ENCODE measurements at places on chromosomes 1 and 21.

GRCh38 chr1:167722870-167723251, 1.1 kb downstream of the MPZL1 start:
- DNase-seq, result no peak

DNA sequence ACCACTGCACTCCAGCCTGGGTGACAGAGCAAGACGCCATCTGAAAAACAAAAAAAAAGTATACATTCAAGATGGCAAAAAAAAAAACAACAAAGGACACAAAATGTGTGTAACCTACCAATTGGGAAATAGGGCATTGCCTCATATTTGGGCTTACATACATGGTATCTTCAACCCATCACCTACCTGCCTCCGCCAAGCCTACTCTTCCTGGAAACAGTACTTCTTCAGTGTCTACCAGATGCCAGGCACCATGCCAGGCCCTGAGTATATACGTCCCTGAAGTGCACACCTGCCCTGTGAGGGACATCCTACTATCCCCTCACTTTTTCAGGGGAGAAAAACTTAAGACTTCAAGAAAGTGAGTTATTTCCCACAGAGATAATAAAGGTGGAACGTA, 160.2 kb downstream of the TOMM20 start:
- no peak for DNase-seq

DNA sequence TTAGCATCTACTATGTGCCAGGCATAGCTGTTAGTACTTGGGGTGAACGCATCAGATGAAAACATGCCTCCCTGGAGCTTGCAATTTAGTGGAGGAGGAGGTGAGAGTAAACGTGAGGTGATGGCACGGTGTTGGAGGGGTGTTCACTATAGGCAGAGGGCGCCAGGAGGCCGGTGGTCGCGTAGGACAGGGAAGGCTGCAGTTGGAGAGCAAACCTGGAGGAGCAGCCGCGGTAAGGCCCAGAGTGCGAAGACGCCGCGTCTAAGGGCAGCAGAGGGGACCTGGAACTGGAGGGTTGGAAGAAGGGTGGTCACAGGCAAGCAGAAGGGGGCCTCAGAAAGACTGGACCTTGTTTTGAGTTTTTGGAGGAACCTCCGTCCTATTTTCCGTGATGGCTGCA, 30.2 kb upstream of the TRIM17 start:
- DNase-seq, result no peak

- DNase-seq, result no peak
Measured at GRCh38 chr1:21012937-21013336, 163.8 kb downstream of the EIF4G3 start.

- DNase-seq, result no peak
Measured at GRCh38 chr1:196372896-196373536, 235.2 kb downstream of the KCNT2 start.

DNA sequence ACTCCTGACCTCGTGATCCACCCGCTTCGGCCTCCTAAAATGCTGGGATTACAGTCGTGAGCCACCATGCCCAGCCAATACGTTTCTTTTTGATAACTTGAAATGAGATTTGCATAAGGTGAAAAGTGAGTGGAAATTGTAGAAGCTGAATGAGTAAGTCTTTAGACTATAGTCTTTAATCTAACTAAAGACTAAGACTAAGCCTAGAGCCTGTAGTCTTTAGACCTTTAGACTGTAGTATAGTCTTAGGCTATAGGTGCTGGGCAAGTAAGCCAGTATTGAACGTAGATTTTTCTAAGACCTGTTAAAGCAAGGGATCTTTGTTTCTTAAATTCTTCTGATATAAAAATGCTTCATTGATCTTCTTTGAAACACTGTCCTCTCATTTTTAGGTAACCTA, 12.1 kb downstream of the PPP2R5A start:
- no peak for DNase-seq

- no peak for DNase-seq
Measured at GRCh38 chr1:8155528-8156186, 129.5 kb upstream of the ERRFI1 start.

GRCh38 chr1:162704673-162705424, 72.6 kb downstream of the DDR2 start:
- no peak for DNase-seq

GRCh38 chr1:35809114-35810095, 1.6 kb downstream of the AGO4 start:
- no peak for DNase-seq

DNA sequence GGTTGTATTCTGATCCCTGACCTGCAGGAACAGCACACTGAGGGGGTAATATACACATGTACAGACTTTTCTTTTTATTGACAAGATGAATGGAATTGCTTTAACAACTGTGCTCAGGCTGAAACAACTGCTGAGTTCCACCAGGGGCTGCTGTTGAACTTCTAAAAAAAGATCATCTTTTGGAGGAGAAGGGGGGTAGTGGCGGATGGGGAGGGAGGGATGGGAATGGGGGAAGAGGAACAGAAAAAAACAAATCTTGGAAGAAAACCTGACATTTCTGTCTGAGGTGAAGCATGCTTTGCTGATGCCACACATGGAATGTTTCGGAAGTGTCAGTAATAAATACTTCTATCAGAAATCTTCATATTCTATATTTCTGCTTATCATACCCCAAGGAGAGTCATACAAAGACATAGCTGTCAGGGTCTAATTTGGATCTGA, 75.0 kb downstream of the RWDD3 start:
- no peak for DNase-seq

GRCh38 chr1:241999026-241999425, at the start of gene MAP1LC3C:
Gene MAP1LC3C (minus strand): TSS chr1:241999098. CDS start chr1:241999008, 90 bp downstream.
- DNase-seq, result no peak

- DNase-seq, result no peak
Measured at GRCh38 chr1:155892796-155893195, 18.4 kb downstream of the RIT1 start.

DNA sequence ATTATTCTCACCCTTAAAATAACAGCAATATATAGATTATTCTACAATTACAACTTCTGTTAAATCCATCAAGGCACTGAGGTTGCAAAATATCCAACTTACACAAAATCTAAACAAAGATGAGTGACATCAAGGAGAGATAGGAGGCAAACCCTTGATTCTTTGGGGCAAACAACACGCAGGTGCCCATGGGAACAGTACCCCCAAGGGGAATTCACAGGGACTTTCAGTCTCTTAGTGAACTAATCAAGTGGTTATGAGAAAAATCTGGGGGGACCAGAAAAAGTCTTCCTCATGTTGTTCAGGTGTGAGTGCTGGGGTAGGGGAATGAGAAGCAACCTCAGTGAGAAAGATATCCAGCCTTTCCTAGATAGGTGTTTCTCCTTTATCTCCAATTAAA, 1107.9 kb downstream of the PLA2G4A start:
- no peak for DNase-seq

GRCh38 chr1:66542811-66543767, 9.1 kb downstream of the SGIP1 start:
- no peak for DNase-seq

- no peak for DNase-seq
Measured at GRCh38 chr1:216804111-216804510, 80.9 kb upstream of the ESRRG start.

DNA sequence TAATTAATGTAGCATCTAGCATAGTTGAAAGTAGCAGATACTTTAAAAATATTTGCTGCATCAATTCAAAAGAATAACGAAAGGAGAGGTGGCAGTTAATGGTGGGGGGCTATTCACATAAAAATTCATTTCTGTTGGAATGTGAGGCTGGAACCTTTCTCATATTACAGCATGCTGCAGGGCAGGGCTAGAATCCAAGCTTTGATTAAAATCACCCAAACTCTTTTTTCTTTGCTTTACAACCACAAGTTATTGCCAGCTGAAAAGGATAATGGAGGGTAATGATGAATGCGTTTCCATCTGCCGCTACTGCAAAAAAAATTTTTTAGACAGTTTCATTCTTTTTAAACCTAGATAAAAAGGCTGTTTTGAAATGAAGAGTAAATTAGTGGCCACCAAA, 9.8 kb downstream of the DISP1 start:
- no peak for DNase-seq

DNA sequence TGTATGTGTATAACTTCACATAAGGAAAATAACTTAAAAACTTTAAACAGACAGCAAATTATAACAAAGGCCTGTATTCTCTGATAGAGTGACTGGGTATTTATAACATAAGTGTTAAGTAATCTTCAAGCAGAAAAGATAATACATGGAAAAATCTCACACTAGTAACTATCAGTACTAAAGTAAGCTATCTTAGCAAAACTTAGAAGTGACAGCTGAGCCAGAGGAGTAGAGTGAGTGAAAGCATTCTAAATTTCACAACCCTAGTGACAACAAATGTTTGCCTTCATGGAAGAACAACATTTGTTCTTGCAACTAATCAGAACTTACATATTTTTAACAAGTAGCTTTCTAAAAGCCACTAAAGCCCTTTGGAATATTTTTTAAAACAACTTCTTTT, 74.5 kb upstream of the B3GALT2 start:
- no peak for DNase-seq

DNA sequence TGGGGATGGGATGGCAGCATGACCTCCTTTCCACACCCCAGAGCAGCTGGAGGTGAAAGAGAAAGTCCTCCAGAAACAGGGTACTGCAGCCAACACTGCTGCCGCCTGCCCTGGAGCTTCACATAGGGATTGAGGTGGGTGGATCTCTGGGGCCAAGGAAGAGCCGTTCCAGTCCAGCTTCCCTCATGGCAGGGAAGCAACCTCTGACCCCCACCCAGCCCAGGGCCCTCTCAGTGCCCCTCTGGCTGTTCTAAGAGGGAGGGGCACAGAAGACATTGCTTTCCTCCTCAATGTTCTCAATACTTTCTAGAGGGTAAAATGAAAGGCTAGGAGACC, 5.7 kb downstream of the KIF21B start:
- no peak for DNase-seq

- DNase-seq, result no peak
Measured at GRCh38 chr21:26408511-26408910, 164.6 kb downstream of the CYYR1 start.

DNA sequence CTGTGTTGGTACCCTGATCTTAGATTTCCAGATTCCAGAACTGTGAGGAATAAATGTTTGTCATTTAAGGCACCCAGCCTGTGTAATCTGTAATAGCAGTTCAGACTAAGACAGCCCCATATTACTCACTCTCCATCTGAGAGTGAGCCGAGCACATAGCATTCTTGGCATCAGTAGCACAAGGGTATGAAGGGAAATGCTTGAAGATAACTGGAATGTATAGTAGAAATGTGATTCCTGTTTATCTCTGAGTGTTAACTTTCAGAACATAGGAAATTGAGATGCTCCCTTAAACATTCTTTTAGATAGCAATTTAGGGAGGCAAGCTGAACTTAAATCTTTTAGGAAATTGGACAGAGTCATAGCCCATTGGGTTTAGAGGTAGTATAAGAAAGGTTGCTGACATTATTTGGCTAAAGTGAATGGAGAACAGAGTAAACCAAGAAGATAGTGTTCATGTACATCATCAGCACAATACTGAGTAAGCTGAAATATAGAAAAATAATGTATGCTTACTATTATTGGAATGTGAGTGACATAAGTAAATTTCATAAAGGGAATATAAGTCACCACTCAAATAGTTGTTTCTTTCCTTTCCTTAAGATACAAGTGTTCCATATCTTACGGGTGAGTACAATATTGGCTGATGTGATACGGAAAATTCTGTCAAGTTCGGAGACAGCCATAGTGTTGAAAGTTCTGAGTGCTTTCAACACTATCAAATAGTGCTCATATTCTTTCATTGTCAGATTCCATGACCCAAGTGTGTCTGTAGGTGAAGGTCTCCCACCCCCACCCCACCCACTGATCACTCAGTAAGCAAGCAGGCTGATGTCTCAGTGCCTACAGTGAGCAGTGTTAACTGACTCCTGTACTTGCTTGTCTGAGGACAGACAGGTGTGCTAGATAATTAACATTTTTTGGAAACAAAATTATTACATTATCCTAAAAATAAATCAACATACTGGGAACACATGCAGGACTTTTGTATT, 73.7 kb downstream of the LRRC8D start:
- no peak for DNase-seq

DNA sequence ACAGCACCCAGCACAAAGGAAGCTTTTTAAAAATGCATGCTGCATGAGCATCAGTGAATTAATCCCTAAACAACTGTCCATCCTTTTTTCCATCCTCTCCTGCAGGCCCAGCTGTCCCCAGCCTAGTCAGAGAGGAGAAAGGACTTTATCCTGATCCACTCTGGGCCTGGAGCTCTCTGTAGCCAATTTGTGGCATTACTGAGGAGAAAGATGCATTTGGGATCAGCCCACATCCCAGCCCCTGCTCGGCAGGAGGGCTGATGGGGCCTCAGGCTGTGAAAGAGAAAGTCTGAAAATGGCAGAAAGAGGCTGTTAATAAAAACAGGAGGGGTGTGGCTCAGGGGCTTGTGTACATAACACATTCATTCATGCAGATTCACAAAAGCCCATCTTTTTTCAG, 37.5 kb upstream of the ATP2B4 start:
- no peak for DNase-seq

GRCh38 chr1:1781526-1781903, 3.2 kb upstream of the NADK start:
- no peak for DNase-seq

DNA sequence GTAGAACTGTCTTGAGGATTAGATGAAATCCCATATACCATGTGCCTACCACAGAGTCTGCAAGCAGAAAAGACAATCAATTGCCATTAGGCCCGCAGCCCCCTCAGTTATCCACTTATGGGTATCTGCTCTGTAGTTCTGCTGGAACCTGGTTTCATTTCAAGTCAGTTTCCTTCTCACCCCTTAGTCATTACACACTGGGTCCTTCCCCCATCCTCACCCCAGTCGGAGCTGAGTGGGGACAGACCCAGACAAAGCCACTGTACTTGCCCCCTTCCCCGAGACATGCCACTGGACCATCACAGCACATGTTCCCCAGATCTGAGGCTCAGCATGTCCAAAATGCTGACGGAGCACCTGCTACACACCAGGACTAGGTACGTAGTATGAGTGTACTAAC, 21.2 kb downstream of the PGLYRP3 start:
- no peak for DNase-seq

DNA sequence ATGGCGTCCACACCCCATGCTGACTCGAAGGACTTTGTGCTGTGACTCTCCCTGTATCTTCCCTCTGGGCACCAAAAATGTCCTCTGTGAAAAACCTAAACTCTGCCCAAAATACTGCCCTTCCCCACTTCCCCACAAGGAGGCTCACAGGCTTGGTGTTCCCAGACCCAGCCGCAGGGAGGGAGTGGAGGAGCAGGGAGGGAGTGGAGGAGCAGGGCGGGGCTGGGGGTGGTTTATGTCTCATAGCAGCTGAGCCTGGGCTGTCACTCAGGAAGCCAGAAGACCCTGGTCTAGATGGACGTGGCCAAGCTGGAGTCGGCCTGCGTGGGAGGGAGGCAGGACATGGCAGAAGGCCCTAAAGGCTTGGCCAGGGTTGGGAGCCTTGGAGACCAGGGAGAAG, 461.7 kb downstream of the PTPRU start:
- no peak for DNase-seq

Data from activated CD4-positive, alpha-beta T cell treated with anti-CD3 and anti-CD28 coated beads, Interleukin-2, amount 50 U/mL, for 48 hours (primary cell).